Placental epithelial cell (primary cell): ENCODE measurements at places on chromosomes 16 and 17. TPM values are rescaled to one million over a fixed set of nuclear protein-coding genes. Genes with fewer than 3 reads are reported as not detected.

PRR35 gene
- total RNA-seq, result 0.11 and 0.39 TPM in 2 replicates

HSD17B2 gene
- total RNA-seq, result 1.2 and 1.8 TPM in 2 replicates

KDM8 gene
- total RNA-seq, result 5.0 and 5.9 TPM in 2 replicates

SULT1A3 gene
- total RNA-seq, result 4.1 and 4.7 TPM in 2 replicates

CUEDC1 gene
- total RNA-seq, result 21.7 and 28.7 TPM in 2 replicates

FBXO31 gene
- 17.3 and 27.7 TPM in 2 replicates for total RNA-seq

KRTAP4-1 gene
- not detected in 2 replicates for total RNA-seq
